Umbilical cord (tissue), 2 donors: ENCODE measurements at places on chromosomes 4 and X. TPM values are rescaled to one million over a fixed set of nuclear protein-coding genes. Genes with fewer than 3 reads are reported as not detected.

Gene GAGE13
- not detected for total RNA-seq

Gene NCAPG
- total RNA-seq, result 10.4 TPM

Gene RRH
- not detected for total RNA-seq

Gene SPIN2A
- total RNA-seq, result 0.24 TPM

Gene XAGE1A
- total RNA-seq, result not detected

Gene PAGE2
- not detected for total RNA-seq

Gene PDZD4
- total RNA-seq, result 7.7 TPM

Gene FBXO8
- 63.3 TPM for total RNA-seq
